ENCODE measurements at places on chromosomes 1 and 21. TPM values are rescaled to one million over a fixed set of nuclear protein-coding genes. Genes with fewer than 3 reads are reported as not detected.
A peak's percentile ranks its signal among the peaks of the same experiment; 100 is the strongest.

Gene AGT
- 19.3 TPM for total RNA-seq

Gene LRRC53
- total RNA-seq = not detected

Gene SYT14
- 2.8 TPM for total RNA-seq

Gene LCE1C
- total RNA-seq = not detected

Gene OR14C36
- total RNA-seq = not detected

Gene NCAM2
- total RNA-seq = 11.6 TPM

Gene VWA5B1
- total RNA-seq = not detected

Gene DPYD
- 39.8 TPM for total RNA-seq

DNA sequence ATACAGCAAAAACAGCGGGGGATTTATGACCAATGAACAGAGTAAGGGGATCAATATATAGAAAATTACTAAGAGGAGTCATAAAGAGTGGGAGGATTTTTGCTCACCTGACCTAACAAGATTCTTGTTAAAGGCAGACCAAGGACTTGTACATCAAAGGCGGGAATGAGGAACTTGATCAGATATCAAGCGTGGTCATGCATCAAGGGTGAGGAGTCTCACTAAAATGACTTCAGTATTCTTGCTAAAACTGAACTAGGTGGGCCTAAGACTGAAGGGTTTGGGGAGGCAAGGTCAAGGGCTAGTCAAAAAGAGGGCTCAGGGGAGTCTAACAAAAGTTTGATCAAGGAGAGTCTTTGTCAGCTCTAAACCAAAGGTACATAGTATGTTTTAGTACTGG lies 2.1 kb downstream of the MOV10 start:
- peaks cover 6% of the 10 kb centered on the region for H3K36me3 ChIP-seq
- H3K27ac ChIP-seq = no peak overlapping the region
- peaks cover 19% of the 10 kb centered on the region for H3K4me1 ChIP-seq
- H3K27me3 ChIP-seq = no peaks in the 10 kb centered on the region
- no peak overlapping the region for H3K4me3 ChIP-seq
- DNase-seq = no peak

- H3K27ac ChIP-seq = no peak overlapping the region
- no peaks in the 10 kb centered on the region for H3K36me3 ChIP-seq
- DNase-seq = no peak
- H3K4me1 ChIP-seq = no peaks in the 10 kb centered on the region
- H3K27me3 ChIP-seq = no peaks in the 10 kb centered on the region
Measured at GRCh38 chr1:111857194-111857651, 101.5 kb downstream of the DDX20 start.

DNA sequence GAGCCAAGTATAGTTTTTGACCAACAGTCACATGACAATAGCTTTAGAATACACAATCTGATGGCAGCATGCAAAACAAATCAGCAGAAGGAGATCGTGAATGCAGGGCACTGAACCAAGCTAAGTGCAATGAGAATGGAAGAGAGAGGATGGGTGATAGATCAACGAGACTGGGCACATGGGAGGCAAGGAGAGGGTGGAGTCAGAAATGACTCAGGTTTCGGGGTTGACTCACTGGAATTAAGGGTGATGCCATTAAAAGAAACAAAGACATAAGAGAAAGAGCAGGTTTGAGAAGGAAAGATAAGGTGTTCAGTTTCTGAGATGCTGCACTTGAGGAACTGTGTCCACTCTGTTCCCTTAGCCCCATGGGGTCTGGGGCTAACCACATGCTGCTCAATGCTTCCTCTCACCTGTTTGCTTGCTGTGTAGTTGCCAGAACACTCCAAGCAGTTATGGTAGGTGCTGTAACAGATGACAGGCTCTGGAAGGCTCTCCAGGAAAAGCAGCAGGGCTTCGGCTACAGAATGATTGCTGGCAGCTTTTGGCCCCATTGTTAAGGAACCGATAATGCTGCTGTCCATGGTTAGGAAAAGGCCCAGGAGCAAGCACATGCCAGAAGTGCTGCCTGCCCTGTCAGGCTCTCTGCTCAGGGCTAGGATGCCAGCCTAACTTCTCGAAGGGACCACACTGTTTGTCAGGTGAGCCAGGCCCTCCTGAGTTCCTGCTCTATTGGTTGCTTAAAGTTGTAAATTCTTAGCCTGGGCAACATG lies 6.1 kb upstream of the MTF1 start:
- no peaks in the 10 kb centered on the region for H3K36me3 ChIP-seq
- H3K4me3 ChIP-seq = no peak overlapping the region
- H3K27ac ChIP-seq = no peak overlapping the region
- no peaks in the 10 kb centered on the region for H3K27me3 ChIP-seq

DNA sequence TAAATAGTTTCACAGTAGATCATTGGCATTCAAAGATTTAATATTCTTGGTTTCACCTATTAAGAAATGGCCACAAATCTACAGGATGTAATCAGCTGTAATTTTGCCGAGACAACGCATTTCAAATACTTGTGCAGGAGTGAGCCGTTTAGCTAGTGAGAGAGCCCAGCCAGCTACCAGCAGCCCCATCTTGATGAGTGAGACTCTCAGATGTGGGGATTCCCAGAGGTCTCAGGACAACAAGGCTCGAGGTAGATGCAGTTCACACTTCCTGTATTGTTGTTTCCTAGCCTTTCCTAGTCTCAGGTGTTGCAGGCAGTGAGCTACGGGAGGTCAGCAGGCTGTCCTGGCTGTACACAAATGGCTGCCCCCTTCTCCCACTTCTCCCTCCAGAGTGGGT lies 108.6 kb downstream of the PBX1 start:
- H3K27me3 ChIP-seq = no peaks in the 10 kb centered on the region
- H3K36me3 ChIP-seq = no peaks in the 10 kb centered on the region
- peaks cover 17% of the 10 kb centered on the region for H3K4me1 ChIP-seq
- H3K4me3 ChIP-seq = no peak overlapping the region

DNA sequence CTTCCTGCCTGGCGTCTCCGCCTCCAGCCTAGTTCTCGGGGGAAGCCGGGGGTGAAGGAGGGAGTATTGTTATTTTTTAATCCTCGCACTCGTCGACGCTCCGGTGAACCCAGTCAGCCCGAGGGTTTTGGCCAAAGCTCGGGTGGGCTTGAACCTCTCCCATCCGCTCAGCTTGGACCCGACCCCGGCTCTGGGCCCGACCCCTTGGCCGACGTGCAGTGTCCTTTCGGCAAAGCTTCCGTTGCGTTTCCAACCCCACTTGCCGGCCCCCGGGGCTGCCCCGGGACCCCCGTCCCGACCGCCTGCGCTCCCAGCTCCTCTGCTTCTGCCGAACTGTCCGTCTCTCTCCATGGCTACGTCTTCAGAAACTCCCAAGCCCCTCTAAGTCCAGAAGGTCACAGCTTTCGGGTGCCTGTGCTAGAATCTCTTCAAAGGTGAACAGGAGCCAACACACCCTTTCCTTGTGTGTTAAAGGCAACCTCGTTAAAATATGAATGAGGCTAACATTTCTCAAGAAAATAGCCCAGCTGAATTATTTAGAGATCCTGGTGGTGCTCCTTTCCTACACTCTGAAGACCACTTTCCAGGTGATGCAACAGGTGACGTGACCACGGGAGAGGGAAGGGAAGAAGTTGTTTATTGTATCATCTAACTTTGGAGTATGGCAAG lies 647 bp downstream of the DESI2 start:
- peak overlapping the region; percentile 31 for H3K4me3 ChIP-seq
- H3K36me3 ChIP-seq = no peaks in the 10 kb centered on the region
- H3K27ac ChIP-seq = peak overlapping the region; percentile 84
- no peak for DNase-seq
- peaks cover 9% of the 10 kb centered on the region for H3K4me1 ChIP-seq

DNA sequence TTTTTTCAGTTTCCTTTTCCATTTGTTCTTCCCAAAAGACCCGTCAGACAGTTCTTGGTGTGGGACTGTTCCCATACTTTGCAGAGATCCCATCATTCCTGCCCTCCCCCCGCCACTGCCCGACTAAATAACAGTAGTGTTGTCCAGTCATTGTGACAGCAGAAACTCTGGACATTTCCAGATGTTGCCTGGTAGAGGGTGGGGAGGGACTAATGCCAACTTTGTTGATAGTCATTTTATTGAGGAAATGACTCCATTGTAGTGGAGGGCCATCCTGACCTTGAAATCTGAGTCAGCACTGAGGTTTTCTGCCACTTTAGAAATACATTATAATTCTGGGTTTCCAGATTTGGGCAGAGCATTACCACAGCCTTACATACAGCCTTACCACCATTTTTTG lies 85.4 kb downstream of the CEP350 start:
- no peaks in the 10 kb centered on the region for H3K27me3 ChIP-seq
- H3K4me3 ChIP-seq = no peak overlapping the region
- DNase-seq = peak; percentile 34
- H3K27ac ChIP-seq = no peak overlapping the region
- H3K36me3 ChIP-seq = no peaks in the 10 kb centered on the region

- no peaks in the 10 kb centered on the region for H3K27me3 ChIP-seq
- DNase-seq = no peak
- no peak overlapping the region for H3K4me3 ChIP-seq
- no peaks in the 10 kb centered on the region for H3K4me1 ChIP-seq
Measured at GRCh38 chr1:233489411-233489810, 124.5 kb upstream of the KCNK1 start.

- no peak overlapping the region for H3K4me3 ChIP-seq
- peaks cover 36% of the 10 kb centered on the region for H3K4me1 ChIP-seq
- no peak for DNase-seq
- H3K36me3 ChIP-seq = no peaks in the 10 kb centered on the region
- H3K27ac ChIP-seq = peak overlapping the region; percentile 77
Measured at GRCh38 chr1:230112782-230113181, 45.7 kb downstream of the GALNT2 start.

- H3K27me3 ChIP-seq = peaks cover 4% of the 10 kb centered on the region
- no peak overlapping the region for H3K27ac ChIP-seq
- no peaks in the 10 kb centered on the region for H3K4me1 ChIP-seq
- H3K36me3 ChIP-seq = no peaks in the 10 kb centered on the region
- no peak for DNase-seq
Measured at GRCh38 chr1:50135716-50136115, 27.0 kb downstream of the ELAVL4 start.

GRCh38 chr1:234486858-234487840 lies 8.2 kb upstream of the TARBP1 start:
- no peaks in the 10 kb centered on the region for H3K36me3 ChIP-seq
- no peak overlapping the region for H3K27ac ChIP-seq
- H3K27me3 ChIP-seq = no peaks in the 10 kb centered on the region

DNA sequence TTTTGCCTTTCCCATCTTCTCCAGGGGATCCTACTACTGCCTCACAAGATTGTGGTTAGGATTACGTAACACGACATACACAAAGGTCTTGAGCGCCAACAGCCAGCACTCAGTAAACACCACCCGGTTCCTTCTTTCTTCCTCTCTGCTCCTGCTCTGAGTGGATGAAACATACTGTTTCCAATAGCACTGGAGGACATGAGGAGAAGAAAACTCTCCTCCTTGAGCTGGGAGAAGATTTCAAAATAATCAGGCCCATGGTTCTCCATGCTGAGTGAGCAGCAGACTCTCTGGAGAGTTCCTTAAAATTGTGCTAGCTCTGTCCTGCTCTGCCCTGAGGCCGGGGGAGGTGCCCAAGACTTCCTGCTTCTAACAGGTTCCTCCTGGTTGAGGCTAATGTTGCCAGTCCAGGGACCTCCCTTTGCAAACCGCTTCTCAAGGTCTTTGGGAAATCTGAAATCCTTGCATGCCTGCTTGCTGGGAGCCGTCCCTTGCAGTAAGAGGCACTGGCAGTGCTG lies 29.4 kb upstream of the MX1 start:
- H3K4me3 ChIP-seq = no peak overlapping the region
- H3K36me3 ChIP-seq = no peaks in the 10 kb centered on the region
- H3K27ac ChIP-seq = no peak overlapping the region
- peak; percentile 35 for DNase-seq
- no peaks in the 10 kb centered on the region for H3K27me3 ChIP-seq

DNA sequence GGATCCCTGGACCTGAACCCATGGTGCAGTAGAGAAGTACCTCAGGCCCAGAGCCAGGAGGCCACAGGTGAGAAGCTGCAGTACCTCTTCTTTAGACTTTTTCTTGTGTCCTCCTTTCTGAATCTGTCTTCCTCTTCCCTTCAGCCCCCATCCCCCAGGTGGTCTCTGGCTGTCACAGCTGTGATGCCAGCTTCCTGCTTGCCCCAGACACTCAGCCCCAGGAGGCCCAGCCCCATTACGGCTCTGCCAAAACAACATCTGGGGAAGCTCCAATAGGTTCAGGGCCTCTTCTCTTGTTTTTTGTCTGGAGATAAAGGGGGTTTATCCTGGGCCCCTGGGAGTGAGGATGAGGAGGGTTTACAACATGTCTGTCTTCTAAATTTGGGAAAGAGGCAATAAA lies 9.5 kb upstream of the BTG2 start:
- peaks cover 8% of the 10 kb centered on the region for H3K4me1 ChIP-seq
- no peaks in the 10 kb centered on the region for H3K27me3 ChIP-seq
- no peak overlapping the region for H3K27ac ChIP-seq
- DNase-seq = no peak

GRCh38 chr1:107793896-107794453 lies 171.0 kb downstream of the VAV3 start:
- H3K4me1 ChIP-seq = no peaks in the 10 kb centered on the region
- H3K4me3 ChIP-seq = no peak overlapping the region
- no peaks in the 10 kb centered on the region for H3K36me3 ChIP-seq

DNA sequence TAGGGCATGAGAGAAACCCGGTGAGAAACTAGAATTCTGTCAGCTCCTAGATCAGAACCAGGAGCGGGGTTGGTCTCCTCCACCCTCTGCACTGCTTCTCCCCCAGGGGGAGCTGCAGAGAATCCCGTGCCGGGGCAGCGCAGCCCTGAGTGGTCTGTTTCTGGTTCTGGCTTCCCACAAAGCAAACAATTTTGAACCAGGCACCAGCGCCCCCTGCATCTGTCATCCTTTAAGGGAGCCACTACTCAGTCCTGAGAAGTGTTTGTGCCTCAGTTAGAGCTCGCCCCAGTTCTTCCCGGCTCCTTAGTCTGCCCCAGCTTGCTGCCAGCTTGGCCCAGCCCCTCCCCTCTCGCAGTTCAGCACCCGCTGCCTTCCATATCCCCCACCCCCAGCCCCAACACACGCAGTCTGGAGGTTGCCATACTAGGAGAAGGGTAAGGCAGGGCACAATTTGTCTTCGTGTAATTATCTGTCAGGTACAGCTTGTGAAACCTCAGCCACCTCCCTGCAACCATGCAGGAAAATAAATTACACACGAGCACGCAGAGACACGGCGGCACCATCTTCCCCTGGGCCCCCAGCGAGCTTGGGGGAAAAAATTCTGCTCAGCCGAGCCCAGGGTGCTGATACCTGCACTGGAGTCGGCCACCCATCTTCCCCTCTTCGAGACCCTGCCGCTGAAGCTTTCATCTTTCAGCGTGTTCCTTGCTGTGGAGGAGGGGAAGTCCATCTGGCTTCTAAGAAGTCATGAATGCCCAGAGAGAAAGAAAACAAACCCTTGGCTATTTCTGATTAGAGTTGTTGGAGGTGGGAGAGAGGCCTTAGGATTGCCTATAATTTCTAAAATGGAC lies 62.6 kb upstream of the CD1D start:
- H3K27me3 ChIP-seq = peaks cover 33% of the 10 kb centered on the region
- peaks cover 3% of the 10 kb centered on the region for H3K4me1 ChIP-seq
- no peak overlapping the region for H3K4me3 ChIP-seq
- peak; percentile 56 for DNase-seq
- H3K36me3 ChIP-seq = no peaks in the 10 kb centered on the region

DNA sequence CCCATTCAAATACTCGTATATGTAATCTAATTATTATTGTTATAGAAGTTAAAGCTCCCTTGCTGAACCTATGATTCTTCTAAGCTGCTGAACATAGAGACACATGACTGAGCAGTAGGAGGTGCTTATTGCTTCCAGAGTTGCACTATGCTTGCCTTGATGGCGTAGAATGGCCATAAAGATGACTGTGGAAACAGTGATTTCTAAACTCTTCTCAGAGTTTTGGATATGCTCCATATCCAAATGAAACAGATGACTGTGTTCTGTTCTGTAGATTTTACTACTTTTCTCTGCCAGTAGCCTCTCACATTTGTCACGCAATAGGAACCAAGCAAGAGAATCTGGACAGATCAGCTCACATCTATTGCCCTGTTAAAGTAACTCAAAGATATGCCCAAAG lies 88.1 kb upstream of the CACYBP start:
- no peak overlapping the region for H3K4me3 ChIP-seq
- no peaks in the 10 kb centered on the region for H3K36me3 ChIP-seq
- no peaks in the 10 kb centered on the region for H3K4me1 ChIP-seq
- no peak for DNase-seq
